Jurkat, Clone E6-1 (cell line): ENCODE measurements at places on chromosomes 2 and 18.
A peak's percentile ranks its signal among the peaks of the same experiment; 100 is the strongest.

GRCh38 chr2:236254674-236255073 is 9.5 kb downstream of the ASB18 start:
- DNase-seq = no peak

DNA sequence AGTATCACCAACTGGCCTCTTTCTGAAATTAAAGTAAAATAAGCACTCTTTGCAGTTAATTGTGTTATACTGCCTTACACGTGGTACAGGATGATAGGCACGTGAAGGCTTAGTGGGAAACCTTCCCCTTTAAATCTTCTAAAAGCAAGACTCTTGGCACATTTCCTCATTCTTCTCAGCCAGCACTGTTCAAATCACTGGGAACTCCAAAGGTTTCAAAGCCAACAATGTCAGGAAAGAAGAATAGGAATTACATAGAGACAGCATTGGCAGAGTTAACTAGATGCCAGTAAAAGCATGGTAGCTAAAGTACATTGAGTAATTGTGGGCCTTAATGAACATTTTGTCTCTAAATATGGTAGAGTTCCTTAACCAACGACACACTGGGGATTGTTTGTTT is 96.4 kb downstream of the DTNA start:
- DNase-seq = no peak

GRCh38 chr2:76930056-76930744 is 592.0 kb downstream of the LRRTM4 start:
- DNase-seq = no peak

- DNase-seq = no peak
These were observed 3.4 kb upstream of the HSBP1L1 start for GRCh38 chr18:79960921-79961526.

GRCh38 chr2:138670734-138671133 is 109.5 kb downstream of the NXPH2 start:
- DNase-seq = no peak

- no peak for DNase-seq
These were observed 243.7 kb downstream of the NDUFA10 start for GRCh38 chr2:239781454-239781853.

DNA sequence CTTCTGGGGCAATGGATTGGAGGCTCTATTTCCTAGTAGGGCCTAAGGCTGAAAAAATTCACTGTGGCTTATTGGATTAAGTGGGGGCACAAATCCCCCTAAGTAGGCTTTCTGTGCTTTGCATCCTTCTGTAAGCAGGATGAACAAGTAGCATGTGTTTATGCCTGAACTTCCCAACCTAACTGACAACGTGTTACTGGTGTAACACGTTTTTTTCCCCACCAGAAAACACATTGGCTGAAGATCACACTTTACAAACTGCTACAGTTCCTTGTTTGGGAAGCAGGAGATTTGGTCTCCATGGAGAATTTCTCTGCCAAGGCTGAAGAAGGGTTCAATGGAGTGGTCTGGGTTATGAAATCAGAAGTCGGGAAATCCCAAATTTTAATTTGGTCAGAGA is 7.2 kb upstream of the ITGA6 start:
- no peak for DNase-seq

- no peak for DNase-seq
These were observed 62.1 kb upstream of the OTOS start for GRCh38 chr2:240202586-240202985.

GRCh38 chr2:158665536-158666302 is 129.4 kb upstream of the DAPL1 start:
- DNase-seq = no peak

- no peak for DNase-seq
These were observed 46.6 kb upstream of the TCF4 start for GRCh38 chr18:55634545-55634944.

GRCh38 chr2:7016601-7017211 is 99.5 kb downstream of the RNF144A start:
- DNase-seq = no peak

DNA sequence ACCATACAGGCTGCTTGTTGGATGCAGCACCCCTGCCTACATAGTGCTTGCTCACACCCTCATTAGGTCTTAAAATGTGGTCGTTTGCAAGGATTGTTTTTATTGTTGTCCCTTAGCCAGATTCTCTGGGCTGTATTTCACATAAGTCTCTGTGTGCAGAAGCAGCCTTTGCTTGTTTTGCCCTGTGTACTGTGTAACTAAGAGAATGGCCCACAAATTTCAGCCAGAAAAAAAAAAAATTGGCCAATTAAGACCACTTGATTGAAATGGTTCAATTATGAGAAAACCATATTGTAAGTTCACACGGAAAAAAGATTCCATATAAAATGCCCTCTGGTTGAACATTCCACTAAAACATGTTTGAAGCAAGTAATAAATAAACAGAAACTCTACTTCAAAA is 377.1 kb upstream of the SOX11 start:
- no peak for DNase-seq

GRCh38 chr18:72410399-72410798 is 133.7 kb downstream of the CBLN2 start:
- no peak for DNase-seq

DNA sequence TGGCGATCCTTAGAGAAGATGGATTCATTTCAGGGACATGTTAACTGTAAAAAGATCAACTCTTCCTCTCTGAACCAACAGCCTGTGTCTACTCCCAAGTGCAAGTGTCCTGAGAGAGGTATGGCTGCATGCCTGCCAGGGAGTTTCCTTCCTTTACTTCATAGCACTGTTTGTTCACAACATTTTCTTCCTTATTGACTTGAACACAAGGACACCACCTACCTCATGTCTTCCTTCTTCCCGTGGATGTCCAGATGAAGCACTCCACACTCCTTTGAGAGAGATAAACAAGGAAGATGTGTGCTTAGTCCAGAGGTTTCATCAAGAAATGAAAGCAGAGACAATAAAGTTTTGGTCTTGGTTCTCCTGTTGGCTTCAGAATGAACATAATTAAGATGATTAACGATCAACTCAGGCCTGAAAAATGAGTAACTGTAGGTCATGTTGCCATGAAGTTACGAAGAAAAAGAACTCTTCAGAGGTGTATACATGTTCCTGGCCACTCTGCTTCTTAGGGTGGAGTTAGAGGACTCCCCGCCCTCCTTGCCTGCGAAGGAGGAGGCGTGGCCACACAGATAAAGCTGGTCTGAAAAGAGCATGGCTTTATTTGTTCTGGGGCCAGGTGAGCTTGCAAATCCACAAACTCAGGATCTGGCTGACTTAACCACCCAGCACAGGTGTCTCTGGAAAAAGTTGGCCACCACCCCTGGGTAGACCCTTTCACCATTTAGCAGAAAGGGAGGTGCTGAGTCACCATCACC is 155.0 kb upstream of the KCTD1 start:
- DNase-seq = peak; percentile 85

GRCh38 chr2:101887328-101887727 is 104.4 kb upstream of the IL1R2 start:
- no peak for DNase-seq
